ENCODE measurements at places on chromosomes 7 and 10. TPM values are rescaled to one million over a fixed set of nuclear protein-coding genes. Genes with fewer than 3 reads are reported as not detected.

- no peak for DNase-seq
Measured at GRCh38 chr7:116782177-116782711, 80.1 kb upstream of the CAPZA2 start.

DDX21 gene
- 149 TPM for total RNA-seq

- no peak for DNase-seq
Measured at GRCh38 chr7:40978047-40978446, 724.8 kb downstream of the INHBA start.

DNA sequence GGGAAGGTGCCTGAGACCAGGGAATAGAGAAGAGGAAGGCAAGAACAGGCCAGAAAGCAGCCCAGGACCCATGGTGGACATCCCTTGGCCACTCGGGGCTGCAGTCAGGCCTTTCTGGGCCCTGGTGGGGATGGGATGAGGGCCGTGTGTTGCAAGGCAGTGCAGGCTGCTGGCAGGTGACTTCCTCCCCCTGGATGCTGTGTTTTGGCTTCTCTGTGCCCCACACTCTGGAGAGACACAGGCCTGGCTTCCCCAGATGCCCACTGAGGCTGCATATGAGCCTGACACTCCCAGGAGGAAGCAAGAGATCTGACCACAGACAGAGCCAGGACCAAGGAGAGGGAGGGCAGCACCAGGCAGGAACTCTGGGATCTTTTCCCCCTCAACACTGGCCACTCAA, 39.9 kb downstream of the ANXA8 start:
- no peak for DNase-seq

DNA sequence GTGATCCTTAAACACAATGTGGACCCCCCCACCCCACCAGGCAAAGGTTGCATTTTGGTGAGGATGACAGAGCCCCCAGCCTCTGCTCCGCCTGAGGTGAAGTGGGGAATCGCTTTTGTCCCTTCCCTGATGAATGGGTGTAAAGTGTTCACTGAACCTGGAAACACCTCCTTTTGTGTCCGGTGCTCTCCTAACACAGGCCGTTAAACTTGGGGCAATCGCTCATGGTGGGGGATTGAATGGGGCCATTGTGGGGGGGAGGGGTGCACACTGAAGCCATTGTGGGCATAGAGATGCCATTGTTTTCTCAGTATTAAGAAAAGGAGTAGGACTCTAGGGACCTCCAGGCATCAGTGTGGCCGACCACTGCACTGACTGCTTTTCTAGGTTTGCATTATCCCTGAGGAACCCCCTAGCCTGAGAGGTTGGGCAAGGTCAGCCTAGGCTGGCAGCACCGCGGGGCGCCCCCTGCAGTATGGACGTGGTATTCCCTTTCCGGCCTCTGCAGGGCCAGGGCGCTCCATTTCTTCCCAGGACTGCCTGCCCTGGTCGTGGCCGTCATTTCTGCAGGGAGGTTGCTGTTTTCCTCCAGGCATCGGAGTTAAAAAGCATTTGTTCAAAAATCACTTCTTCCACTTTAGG, 158.3 kb downstream of the TCF7L2 start:
- DNase-seq = no peak

SPDYE16 gene
- total RNA-seq = not detected

GRCh38 chr10:788796-789748, 99.6 kb upstream of the DIP2C start:
- DNase-seq = no peak

- no peak for DNase-seq
Measured at GRCh38 chr10:25824050-25824449, 110.0 kb upstream of the MYO3A start.

DNA sequence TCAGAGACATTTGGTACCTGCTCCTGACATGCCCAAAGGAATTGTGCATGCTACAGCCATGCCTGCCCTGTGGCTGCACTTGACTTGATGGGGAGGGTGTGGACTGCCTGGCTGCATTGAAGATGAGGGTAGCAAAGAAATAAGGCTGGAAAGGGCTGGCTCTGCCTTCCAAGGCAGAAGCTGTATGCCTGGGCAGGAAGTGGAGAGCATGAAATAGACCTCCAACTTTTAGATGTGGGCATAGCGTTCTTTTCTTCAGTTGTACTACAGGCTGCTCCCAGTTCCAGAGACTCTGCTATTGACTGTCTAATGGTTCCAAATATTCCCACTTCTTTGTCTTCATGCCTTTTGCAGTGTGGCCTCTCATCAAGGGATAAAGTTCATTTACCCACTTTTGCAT, 3.0 kb downstream of the C10orf120 start:
- no peak for DNase-seq

DNA sequence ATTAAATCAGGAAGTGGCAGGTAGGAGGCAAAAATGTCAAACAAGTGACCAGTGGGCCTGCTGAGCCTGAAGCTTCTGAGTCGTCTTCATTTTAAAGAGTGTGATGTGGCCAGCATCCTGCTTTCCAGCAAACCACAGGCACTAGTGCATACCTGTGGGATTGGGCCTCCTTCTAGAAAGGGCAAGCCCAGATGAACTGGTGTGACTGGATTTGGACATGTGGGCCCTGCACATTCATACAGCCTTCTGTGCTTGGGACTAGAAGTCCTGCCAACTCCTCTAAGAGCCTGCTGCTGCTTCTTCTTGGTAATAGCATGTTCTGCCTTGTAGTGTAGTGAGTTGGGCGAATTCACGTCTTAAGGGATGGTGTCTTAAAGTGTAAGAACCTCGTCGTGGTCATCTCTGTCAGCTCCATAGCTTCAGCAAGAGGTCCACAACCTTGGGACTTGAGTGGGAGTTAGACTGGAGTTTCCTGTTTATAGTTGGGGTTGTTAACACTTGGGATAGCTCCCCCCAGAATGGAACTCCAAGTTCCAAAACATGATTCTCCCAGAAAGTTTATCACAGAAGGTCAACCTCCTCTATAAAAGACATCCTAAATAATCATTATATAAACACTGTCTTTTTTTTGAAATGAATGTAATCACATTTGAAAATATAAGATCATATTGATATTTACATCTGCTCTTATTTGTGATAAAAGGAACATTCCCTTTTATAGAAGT, 11.2 kb downstream of the BMPER start:
- DNase-seq = no peak

DNA sequence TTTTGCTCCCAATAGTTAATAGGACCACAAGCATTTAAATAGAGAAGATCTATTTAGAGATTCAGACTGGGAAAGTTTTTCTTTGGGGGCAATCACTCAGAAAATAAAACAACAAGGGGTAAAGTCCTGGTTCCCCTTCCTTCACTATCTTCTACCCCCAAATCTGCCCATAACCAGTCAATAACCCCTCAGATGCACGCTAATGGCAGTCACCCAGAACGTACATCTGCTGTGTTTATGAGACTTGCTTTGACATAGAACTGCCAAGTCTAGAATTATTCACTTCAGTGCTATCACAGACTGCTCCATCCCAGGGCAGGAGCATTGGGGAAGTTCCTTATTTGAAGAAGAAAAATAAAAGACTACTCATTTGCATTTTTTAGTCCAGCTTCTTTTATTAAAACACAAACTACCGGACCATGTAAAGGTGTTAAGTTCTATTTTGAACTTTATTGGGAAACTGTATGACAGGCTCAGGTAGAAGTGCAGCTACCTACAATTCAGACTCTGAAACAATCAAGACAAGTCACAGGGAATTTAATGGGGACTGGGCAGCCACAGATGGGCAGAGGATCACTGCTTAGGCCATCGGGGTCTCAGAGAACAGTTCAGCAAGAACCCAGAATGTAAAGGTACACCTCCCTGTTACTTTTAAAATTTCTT, 38.4 kb downstream of the ANK3 start:
- no peak for DNase-seq

DNA sequence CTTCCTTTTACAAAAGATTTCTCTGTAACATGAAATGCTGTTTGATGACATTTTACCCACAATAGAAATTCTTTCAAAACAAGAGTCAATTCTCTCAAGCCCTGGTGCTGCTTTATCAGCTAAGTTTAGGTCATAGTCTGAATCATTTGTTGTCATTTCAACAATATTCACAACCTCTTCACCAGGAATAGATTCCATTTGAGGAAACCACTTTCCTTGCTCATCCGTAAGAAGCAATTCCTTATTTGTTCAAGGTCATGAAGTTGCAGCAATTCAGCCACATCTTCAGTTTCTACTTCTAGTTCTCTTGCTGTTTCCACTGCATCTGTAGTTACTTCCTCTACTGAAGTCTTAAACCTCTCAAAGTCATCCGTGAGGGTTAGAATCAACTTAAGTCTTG, 315.3 kb downstream of the TYW1 start:
- DNase-seq = no peak
